ENCODE measurements at places on chromosomes 7 and 10.

DNA sequence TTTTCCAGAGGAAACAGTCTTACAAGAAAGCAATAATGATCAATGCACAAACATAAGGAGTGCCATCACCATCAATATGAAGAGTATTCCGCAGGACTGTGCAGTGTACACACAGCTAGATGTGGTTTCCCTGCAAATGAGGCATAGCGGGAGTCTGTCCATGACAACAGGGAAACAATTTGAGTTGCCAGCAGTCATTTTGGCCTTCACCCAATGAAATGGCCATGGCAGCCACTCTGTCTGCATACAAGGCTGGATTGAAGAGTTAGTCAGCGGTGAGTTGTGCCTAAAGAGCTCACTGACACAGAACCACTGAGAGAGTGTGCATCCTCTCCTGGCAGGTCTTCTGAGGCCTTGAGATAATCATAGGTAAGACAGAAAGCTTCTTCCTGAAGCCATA lies 303.3 kb downstream of the IPMK start:
- no peak for DNase-seq

DNA sequence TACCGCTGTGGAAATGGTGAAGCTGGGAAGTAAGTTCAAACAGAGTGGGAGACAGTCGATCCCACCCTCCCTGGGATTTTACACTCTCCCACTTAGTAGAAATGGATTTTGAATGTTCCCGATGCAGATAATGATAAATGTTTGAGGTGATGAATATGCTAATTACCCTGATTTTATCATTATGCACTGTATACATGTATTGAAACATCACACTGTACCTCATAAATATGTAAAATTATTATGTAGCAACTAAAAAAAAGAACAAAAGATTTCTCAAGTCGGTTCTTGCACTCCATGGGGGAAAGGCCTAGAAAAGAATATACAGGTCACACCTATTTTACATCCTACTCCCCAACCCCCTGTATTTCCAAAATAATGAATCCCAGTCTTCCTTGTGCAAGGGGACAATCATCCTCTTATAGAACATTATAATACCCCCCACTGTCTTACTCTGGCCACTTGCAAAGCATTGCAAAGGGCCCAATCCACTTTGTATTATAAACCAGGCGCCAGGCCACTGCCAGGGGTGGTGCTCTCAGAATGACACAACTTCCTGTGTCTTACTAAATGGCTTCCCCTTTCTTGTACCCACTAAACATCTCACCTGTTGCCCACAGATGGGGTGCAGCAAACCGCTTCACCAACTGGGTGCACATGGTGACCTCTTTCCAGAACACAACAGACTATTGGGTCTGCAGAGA lies 20.6 kb upstream of the OR2AE1 start:
- DNase-seq, result no peak

DNA sequence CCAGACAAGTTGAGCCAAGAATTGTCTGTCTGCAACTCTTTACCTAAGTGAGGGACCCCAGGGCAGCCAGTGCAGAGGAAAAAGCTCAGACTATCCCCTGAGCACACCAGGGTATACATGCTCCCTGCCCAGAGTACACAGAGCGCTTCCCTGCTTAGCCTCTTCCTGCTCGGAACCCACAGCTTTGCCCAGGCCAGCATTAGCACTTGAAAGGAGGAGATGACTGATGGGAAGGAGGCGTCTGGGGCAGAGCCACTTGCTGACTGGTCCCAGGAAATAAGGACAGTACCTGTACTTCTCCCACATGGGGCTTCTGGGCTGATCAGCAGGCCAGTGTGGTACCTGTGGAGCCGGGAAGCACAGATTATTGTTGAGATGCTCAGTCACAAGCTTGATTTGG lies 48.4 kb upstream of the TRIM8 start:
- no peak for DNase-seq

DNA sequence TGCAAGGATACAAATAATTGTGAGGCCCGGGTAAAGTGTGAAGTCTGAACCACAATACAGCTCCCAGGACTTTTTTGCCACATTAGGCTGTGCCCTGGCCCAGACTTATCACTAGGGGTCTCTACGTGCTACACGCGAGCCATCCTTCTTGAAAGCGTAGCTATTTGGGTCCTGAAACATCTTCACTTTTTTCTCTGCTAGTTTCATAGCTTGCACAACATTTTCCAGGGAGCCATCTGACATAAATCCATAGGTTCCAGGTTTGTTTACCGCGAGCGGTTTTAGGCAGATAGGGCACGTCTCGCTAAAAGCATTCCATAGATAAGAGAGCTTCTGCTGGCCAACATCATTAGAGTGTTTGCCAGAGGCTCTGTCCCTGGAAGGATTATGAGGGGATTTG lies 226.5 kb downstream of the RPS24 start:
- no peak for DNase-seq

DNA sequence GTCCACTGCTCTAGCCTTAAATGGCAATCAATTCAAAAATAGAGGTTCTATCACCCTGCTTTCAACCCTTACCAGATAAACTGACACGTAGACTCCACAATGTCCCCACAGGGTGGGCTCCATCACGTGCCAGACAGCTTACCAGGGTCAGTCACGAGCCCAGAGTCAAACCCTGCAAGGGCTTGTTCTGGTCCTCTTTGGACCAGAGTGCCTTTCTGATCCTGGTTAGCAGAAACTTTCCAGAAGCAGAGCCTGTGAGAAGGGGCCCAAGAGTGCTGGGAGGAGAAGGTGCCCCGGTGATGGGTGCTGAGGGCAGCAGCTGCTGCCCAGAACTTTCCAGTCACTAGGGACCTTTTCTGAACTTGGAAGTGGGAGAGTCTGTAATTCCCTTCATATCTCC lies 354 bp upstream of the GIMAP5 start:
- DNase-seq, result no peak

- DNase-seq, result no peak
Observed at GRCh38 chr10:2826675-2827074, 240.7 kb upstream of the PFKP start.

- no peak for DNase-seq
Observed at GRCh38 chr10:131517781-131518180, 206.3 kb upstream of the TCERG1L start.

DNA sequence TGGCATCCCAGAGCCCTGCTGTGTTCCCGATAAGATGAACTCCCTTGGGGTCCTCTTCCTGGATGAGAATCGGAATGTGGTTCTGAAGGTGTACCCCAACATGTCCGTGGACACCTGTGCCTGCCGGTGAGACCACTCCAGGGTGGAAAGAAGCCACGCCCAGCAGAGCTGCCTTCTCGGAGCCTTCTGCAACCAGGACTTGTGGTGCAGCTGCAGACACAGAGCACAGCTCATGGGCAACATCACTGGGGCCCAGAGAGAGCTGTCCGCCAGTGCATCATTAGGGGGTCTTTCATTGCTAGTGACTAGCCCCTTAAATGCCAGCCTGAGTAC lies 9.6 kb upstream of the GDF2 start:
- no peak for DNase-seq

DNA sequence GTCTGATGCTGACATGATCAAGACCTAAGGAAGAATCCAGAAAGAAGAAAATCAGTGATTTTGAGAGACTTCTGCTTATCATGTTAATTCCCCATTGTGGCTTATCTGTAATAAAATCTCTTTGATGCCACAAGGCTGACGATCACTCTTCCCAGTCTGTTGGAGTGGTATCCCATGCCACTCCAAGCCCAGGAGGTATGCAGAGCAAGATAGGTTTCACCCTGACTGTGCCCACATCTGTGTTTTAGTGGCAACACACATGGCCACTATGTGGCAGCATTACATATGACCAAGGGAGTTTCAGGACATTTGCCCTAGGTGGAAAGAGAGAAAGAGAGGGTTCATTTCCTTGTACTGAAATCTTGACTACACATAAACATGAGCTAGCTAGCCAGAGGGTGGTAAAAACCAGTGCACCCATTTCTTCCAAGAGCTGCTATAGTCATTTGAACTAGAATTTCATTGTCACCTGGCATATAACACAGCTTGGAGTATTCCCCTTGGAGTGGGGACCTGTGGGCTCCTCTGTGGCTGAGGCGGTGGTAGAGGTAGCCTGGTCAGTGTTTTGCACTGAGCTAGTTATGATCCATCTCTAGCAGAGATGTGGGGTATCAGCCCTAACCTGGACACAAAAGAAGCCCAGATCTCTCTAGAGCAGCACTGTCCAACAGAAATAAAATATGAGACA lies 20.8 kb downstream of the LAMB4 start:
- DNase-seq, result peak; percentile 43

- no peak for DNase-seq
Observed at GRCh38 chr7:138768241-138768640, 29.6 kb upstream of the TMEM213 start.

GRCh38 chr10:49498425-49498824 lies 40.5 kb downstream of the ERCC6 start:
- DNase-seq, result no peak

DNA sequence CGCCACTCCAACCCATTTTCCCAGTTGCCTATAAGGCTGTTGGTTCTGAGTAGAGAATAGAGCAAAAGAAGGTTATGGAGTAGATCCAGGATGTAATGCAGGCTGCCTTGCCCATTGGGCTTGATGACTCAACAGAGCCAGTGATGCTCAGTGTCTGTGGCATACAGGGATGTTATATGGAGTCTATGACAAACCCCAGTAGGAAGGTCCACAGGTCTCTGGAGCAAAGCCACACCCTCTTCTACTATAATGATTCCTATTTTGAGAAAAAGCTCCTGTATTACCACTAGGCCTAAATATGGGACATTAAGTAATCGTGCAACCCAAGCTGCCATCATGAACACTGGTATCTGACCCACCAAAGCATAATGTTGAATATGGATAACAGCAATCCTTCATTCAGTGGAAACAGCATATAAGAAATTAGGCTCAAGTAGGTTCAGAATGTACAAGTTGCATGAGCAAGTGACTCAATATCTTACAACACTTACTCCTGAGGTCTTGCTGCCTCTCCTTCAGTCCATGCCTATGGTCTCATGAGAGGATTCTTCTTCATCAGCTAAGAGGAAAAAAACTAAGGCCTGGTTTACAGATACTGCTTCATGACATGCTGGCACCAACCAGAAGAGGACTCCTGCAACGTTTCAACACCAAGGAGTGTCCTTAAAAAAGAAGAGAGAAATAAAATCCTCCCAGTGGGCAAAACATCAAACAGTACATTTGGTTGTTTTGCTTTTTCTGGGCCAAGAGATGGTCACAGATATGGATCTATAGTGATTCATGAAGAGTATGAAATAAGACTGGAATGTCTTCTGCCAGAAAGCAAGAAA lies 14.8 kb upstream of the FHIP2A start:
- no peak for DNase-seq

DNA sequence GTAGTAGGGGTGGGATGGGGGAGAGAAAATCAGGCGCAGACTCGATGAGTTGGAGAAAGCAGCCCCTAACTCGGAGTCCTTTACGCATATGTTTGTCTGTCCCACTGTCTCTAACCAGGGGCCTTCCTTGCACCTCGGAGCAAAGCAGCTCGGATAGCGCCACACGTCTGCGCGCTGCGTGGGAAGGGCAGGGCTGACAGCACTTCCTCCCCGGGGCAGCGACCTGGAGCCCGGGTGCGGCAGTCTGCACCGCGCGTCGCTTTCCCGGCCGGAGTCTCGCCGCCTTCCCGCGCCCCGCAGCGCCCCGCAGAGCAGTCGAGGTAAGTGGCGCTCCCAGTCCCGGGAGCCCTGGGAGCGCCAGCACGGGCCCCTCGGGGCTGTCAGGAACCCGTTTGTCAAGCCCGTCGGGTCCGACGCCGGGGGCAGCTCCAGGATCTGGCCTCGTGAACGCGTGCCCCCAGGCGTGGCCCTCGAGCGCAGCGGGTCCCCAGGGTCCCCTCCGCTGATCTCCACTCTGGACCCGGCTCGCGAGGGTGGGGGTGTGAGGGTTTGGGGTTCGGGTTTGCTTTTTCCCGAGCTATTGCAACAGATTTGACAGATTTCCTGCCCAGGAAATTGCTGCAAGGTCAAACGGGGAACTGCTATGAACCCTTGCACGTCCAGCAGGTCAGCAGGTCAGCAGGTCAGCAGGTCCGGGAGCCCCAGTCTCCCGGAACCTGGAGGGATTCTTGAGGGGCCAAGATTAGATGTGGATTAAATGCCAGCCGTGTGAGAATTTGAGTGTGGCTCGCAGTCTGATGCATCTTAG lies 597 bp downstream of the APBB1IP start:
- peak; percentile 35 for DNase-seq

DNA sequence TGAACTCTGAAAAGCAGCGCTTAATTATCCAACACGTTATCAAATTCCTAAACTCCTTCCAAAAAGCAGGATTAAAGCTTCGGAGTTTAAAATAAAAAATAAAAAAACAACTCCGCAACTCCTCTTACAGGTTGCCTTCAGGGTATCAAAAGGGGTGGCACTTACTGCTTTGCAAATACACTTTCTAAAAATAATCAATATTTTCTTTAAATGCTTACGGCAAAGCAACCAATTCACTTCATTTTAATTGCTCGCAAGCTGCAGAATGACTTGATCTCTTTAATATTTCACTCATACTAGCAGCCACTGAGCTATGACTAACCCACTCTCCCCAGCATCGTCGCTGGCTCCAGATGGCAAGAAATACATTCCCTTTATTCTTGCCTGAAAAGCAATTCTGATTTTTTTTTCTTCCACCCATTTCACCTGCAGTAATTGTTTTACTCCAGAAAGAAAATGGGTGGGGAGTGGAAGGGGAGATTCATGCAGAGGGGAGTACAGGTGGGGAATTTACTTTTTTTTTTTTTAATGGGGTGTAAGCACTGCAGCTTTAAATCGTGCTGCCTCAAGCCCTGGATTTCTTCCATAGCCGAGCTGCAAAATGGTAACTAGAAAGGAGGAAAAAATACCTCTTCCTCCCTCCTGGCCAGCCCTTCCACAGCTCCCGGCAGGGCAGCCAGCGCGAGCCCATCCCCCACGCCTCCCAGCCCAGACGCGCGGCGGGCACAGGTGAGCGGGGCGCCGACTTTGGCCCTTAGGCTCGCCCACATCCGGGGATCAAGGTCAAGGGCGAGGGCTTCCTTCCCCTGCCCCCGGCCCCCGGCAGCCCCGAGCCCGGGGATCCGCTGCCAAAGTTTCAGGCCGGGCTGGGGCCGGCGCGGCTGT lies 54.2 kb upstream of the FHIP2A start:
- DNase-seq, result peak; percentile 27

- DNase-seq, result no peak
Observed at GRCh38 chr7:124459101-124460055, 306.2 kb downstream of the GPR37 start.

DNA sequence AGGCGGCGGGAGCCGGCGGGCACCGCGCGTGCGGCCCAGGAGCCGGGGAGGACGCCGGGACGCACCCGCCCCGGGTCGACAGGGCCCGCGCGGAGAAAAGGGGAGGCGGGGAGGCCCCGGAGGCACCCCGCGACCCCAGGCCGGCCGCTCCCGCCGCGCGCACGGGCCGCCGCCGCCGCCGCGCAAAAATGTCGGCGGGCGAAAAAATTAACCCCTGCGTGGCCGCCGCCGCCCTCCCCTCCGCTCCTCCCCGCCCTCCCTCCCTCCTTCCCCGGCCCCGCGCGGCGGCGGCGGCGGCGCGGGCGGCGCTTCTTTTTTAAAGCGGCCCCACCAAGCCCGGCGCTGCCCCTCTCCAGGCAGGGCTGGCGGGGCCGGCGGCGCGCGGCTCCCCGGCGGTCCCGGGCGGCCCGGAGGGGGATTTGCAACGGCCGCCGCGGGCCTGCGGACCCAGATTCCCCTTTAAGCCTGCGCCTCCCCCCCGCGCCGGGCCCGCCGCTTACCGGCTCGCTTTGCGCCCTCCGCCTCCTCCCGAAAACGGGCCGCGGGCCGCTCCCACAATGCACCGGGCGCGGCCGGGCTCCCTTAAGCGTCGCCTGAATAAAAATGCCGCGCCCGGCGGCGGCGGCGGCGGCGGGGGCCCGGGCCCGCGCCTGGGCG lies 465 bp downstream of the SEPHS1 start:
- DNase-seq, result peak; percentile 96
